ENCODE measurements at places on chromosomes 6 and 20.

- peak; percentile 15 for DNase-seq
Measured at GRCh38 chr6:104483225-104483834, 376.4 kb downstream of the HACE1 start.

DNA sequence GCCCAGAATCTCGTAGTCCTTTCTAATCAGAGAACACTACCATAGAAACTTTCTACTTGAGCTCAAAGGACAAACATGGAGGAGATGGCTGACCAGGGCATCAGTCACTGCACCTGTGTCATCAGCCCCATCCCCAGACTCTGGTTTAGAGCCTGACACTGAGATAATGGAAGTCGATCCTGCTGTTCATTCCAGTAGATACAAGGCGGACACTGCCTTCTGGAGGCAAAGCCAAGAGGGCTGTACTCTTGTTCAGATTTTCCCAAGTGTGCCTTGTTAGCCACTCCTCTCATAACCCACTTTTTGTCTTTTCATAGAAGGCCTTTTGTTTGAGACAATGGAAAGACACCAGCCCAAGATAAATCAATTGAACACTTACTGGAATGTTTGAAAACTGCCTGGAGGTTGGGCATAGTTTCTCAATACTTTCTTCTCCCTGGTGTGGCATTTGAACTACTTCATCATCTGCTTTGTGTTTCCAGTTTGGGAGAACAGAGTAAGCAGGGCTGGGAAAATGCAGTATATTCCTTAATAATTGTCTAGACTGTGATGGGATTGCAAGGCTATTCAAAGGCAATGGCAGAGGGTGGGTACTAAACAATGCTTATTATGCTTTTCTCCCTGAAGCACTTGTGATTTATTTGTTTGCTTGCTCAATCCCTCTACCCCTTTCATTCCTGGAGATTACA lies 99.7 kb downstream of the CLIC5 start:
- DNase-seq = no peak

- peak; percentile 75 for DNase-seq
Measured at GRCh38 chr6:27791182-27791943, 120.8 kb downstream of the OR2B2 start.

- no peak for DNase-seq
Measured at GRCh38 chr6:19450651-19451050, 386.5 kb upstream of the ID4 start.

GRCh38 chr20:35632539-35633115 lies 17.0 kb downstream of the SPAG4 start:
- no peak for DNase-seq

GRCh38 chr6:169171016-169171415 lies 82.6 kb downstream of the THBS2 start:
- no peak for DNase-seq

GRCh38 chr6:142409794-142410193 lies 108.0 kb downstream of the ADGRG6 start:
- DNase-seq = no peak

GRCh38 chr6:73250016-73250415 lies 13.0 kb downstream of the KHDC1 start:
- no peak for DNase-seq

DNA sequence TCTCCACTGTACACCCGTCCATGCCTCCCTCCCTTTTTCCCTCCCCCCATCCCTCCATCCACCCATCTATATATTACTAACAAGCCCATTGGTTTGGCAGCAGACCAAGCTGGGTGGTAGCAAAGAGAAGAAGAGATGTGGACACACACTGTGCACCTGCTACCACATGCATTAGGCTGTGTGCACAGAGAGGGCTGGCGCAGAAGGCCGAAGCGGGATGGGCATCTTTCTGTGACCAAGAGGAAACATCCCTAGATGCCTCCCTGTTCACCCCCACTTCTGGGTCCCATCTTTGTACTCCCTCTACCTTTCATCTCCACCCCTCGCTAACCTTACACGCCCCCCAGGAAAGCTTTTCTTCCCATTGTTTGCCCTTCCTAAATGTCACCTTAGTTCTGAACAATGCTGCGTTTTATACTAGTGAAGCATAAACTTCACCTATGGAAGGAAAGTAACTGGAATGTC lies 64.9 kb upstream of the AFDN start:
- DNase-seq = no peak

DNA sequence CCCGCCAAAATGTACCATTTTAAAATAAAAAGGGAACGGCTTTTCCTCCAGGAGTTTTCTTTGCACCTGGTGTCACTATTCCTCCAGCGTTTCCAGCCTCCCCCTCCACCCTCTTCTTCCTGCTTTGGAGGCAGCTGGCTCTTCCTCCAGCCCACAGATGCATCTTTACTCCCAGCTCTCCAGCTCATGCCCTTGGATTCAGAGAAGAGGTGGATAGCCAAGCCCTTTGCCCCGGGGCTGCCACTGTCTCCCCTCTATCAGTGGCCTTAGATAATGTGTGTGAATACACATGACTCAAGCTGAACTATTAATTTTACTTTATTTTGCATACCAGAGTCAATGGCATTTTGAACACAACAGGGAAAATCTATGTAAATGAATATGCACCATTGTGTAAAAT lies 15.3 kb upstream of the CDH4 start:
- DNase-seq = no peak

DNA sequence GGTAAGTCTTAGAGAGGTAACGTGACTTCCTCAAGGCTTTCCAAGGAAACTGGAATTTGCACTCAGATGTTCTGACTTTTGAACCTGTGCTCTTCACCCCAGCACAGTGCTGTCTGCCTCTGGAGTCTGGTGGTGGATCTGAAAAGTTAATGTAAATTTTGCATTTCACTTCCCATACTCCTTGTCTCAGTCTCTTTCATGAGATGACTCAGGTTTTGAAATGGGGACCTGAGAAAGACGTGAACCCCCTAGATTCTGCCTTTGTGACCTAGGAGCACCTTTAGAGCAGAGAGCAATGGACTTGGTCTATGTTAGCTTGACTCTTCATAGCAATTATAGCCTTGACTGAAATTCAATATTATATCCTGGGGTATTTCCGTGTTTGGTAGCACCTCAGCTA lies 223.0 kb downstream of the QKI start:
- DNase-seq = no peak

DNA sequence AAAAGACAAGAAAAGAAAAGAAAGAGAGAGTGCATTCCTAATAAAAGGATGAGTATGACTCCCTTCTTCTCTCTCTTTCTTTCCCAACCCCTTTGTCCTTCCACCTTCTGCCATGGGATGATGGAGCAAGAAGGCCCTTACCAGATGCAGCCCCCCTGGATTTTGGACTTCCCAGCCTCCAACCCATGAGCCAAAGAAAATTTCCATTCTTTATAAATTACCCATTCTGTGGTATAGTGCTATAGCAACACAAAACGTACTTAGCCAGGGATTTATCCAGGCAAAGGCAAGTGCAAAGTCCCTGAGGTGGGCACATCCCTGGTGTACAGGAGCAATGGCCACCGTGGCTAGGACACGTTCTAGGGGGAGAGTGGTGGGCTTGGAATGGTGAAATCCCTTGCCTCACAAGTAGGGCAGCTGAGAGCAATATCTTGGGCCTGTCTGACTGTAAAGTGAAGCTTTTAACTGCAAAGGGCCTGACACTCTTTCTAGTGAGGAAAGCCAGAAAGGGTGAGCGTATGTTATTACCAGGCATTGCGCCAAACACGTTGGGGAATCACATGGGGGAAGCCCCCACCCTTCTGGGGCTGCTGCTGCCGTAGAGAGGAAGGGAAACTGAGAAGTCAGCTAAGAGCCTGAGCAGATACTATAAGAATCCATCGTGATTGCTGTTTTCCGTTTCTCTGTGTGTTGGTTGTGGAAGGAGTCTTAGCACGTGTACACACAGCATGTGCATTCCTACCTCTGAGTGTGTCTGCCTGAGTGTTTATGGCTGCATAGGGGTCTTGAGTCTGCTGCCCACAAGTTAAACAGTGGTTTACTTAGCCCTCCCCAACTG lies 50.7 kb upstream of the SIRPA start:
- no peak for DNase-seq

DNA sequence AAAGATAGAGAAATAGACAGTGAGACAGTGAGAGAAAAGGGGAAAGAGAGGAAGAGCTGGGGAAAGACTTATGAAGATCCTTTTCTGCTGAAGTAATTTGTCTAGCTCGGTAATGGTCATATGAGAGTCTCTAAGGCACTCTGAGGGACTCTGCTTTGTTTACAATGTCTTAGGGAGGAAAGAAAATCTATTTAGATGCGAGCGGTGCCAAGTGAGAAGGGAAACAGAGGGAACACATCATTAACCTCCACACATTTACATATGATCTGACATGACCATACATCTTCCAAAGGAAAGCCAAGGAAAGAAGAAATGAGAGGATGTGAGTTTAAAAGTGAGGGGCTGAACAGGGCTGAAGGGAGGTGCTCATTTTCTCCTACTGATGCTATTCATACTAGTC lies 862.3 kb upstream of the CITED2 start:
- DNase-seq = no peak

DNA sequence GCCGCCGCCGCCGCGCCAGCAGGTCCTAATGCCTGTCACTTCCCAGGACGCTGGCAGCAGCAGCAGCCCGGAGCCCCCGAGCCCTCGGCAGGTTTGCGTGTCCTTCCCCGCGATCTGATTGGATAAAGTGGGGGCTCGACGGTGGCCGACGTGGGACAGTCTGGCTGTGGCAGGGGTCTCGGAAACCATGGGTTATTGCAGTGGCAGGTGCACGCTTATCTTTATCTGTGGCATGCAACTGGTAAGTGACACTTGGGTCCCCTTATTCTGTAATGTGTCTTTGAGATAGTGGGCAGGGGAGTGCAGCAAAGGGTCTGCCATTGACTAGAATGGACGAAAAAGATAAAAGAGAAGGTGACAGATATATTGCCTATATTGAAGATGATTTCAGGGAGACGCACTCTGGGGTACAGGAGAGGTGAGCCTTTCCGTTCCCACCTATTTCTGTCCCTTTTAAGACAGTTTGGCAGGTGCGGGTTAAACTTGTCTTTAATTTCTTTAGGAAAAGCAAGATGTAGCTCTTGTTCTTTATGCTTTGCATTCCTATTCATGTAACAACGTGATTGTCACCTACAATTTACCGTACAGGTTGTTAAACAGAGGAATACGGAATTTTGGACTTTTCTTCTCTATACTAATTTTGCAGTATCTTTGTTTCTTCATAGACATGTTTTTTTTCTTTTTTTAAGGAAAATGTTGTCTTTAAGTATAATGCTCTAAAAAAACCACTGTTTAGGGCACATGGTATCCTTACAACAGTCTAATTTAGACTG lies 535 bp downstream of the NKAIN2 start:
- DNase-seq = no peak

- DNase-seq = no peak
Measured at GRCh38 chr6:82567621-82568020, 204.0 kb downstream of the TPBG start.

GRCh38 chr6:169503422-169504152 lies 198.2 kb downstream of the WDR27 start:
- no peak for DNase-seq

- DNase-seq = no peak
Measured at GRCh38 chr6:165807249-165807960, 144.4 kb upstream of the PDE10A start.

DNA sequence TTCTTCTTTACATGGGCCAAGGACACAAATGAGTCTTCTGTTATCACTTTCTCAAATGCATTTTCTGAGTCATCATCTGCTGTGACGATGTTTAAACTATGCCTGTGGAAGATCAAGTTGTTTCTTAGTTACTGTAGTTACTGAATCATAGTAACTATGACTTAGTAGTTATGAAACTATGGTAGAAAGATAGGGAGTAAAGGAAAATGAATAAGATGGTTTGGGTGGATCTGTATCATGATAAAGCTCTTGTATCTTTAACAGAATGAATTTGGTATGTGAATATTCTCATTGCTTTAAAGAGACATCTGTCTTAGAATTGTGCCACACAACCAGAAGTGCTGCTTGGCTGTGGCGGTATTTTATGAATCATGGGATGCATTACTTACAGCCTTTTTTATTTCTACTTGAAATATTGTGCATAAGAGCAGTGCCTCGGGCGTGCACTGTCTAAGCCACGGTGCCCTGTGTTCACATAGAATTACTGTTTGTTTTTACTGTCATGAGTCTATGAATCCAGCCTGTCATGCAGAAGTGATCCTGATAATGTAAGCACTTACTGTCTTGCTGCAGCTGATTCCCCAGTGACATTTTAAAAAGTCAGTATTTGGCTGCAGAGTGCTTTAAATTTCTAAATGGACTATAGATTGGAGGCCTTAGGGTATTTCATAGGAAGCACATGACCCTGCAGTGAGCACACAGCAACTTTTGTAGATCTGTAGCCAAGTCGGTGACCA lies 215.2 kb downstream of the TMEM242 start:
- DNase-seq = no peak

DNA sequence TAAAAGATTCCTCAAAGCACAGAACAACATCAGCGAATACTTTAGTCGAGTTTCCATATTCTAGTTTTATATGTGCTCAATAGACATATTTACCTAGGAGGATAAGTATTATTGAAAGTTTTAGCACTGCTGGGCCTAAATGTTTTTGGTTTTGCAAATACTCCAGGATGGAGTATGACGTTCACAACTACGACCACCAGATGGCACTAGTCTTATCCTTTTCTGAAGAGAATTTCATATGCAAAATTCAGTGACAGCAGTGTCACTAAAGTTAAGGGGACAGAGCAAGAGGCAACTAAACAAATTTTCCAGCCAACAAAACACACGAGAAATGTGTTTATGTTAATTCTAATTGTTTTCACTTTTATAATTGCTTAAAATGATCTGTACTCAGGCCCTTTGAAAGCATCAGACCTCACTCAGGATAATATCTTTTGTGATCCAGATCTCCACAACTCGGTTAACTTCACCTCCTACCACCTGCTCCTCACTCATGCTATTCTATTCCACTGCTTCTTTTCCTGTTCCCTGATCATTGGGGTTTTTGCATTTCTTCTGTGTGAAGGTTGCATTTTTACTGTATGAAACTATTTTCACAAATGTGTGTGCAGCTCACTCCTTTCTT lies 220.8 kb downstream of the TRDN start:
- peak; percentile 50 for DNase-seq

DNA sequence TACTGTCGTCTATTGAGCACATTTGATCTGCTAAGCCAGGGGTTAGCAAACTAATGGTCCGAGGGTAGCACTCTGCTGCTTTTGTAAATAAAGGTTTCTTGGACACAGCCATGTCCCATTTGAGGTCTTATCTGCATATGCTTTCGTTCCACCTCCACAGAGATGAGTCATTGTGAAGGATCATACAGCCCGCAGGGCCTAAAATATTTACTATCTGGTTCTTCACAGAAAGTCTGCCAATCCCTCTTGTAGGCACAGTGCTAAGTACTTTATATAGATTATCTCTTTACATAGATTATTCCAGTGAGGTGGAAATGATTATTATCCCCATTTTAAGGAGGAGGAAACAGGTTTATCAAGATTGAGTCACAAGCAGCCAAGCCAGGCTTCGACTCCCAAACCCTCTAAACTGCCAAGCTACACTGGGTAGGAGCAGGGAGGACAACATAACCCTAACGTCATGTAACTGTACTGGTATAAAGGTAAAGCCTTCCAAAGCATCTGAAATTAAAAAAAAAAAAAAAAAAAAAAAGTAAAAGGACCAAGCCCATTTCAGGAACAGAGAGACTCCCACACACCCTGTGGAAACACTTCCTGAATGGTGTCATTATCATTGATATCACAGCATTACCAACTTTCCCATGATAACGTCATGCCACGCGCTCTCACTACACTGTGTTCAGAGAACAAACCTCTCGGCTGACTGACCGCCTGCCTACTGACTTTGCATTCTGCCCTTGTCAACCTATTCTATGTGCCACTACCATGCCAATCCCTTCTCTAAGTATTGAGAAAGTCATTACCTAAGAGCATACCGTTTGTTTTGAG lies 101.0 kb downstream of the KIF16B start:
- no peak for DNase-seq

- no peak for DNase-seq
Measured at GRCh38 chr6:25564943-25565342, 87.1 kb upstream of the SCGN start.

GRCh38 chr6:28125401-28125800 lies 992 bp downstream of the ZSCAN16 start:
- no peak for DNase-seq
